ENCODE measurements at places on chromosomes 11 and 22.

GRCh38 chr11:97364047-97364446 lies 974.2 kb downstream of the JRKL start:
- no peak for DNase-seq

- DNase-seq, result no peak
Measured at GRCh38 chr22:21642584-21643448, 714 bp downstream of the SDF2L1 start.

GRCh38 chr11:76623171-76623883 lies 47.2 kb downstream of the LRRC32 start:
- no peak for DNase-seq

DNA sequence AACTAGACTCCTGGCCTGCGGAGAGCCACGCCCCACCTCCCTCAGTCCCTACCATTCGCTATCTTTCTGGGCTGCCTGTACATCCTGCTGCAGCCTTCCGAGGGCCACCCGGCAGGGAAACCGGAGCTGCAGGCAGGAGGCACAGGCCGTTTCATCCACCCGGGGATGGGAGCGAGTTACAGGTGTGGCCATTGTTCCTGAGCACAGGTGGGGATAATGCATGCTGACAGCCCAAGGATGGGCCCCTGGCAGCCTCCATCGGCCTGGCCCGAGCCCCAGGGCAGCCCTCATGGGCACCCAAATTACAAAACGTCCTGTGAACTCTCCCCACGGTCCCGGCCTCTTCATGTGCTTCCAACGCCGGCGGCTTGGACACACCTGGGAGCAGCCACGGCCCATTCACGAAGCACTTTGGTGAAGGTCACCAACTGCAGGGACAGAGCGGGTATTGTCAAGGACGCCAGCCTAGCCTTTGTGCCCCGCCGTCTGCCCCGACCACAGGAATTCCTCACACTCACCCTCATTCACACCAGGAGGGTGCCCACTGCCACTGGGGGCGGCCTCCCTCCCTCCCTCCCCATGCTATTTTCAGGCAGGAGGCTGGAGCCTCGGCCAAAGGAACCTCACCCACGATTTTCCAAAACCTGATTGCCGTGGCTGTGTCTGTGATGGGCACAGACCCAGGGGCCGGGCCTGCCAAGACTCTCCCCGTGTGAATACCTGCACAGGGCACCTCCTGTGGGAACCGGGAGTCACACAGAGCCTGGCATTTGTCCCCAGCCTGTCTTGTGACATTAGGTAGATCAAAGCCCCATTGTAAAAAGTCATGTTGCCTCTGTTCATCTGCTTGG lies 42.1 kb upstream of the MYEOV start:
- no peak for DNase-seq

GRCh38 chr11:68552542-68552941 lies 92.0 kb downstream of the PPP6R3 start:
- DNase-seq, result no peak

DNA sequence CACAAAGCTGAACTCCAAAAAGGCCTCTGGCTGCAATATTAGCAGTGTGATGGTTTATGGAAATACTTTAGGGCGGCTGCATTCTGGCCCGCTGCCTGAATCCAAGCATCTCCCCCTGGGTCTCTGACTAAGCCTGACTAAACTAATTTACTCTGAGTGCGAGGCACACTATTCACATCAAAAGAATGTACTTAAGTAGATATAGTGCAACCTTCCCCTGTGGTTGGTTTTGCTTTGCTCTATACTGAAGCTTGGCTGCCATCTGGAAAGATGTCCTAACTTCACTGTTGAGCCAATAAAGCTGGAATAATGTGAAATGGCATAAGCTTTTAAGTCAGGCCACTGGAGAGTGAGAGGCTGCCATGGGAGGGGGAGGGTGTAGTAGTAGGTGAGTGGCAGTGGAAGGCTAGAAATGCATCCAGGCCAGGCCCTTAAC lies 321.6 kb downstream of the AASDHPPT start:
- DNase-seq, result no peak

DNA sequence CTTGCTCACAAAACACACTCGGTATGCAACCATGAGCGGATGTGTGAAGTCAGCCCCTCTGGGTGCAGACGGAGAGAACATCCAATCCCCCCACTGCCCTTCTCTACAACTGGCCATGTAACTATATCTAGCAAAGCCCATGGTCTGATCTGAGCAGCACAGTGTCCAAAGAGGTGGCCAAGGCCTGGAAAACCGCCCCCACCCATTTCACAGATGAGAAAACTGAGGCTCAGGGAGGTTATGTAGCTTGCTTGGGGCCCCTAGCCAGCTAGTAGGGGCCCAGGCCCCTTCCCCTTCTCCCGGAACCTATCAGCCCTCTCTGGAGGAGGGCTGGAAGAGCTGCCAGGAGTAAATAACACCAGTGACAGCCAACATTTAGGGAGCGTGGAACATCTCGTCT lies 15.4 kb upstream of the NEFH start:
- no peak for DNase-seq

DNA sequence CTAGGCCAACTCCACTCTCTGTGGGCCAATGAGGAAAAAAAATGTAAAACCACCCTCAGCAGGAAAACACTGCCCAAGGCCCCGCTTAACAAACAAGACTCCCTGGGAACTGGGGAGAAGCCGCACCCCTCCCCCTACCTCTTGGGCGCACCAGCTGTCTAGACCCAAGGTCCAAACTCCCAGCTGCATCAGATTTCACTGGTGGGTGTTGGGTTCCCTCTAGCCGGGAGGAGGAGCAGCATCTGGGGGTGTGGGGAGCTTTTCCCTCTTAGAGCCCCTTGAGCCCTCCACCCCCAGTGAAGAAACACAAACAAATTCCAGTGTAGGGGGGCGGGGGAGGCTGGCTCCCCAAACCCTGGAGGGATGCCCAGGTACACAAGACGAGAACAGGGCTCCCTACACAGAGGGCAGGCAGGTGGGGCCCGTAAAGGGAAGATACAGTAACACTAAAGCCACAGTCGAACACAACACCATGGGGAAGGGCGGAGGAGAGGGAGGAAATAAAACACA lies 64.9 kb downstream of the NECTIN1 start:
- peak; percentile 52 for DNase-seq

GRCh38 chr22:48594757-48595510 lies 1232.7 kb downstream of the BRD1 start:
- DNase-seq, result no peak

DNA sequence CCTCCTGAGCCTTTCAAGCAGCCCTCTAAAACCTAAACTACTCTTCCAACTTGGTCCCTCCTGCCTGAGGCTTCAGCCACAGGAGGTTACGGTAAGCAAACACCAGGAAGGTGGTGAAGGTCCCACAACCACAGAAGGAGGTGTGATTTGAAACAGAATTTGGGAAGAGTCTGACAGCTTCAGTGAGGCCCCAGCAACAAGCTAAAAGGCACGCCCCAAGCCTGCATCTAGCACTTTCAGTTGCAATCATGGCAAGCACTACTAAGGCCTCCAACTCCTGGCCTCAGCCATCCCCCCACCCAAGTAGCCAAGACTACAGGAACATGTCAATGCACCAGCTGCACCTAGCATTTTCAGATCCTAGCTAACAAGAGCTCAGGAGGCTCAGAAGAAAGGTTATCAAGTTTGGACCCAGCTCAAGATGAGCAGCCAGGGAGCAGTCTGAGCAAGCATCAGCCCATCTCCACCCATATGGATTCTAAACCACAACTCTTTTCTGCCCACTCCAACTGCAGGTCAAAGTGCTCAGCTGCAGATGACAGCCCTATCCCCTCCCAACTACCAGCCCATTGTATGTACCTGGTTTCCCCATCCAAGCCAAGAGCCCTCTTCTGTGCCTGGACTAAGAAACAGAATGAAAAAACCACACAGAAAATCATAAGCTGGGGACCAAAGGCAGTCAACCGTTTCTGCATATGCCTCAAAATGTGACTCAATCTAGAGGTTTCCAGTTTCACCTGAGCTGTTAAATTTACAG lies 10.4 kb upstream of the AHNAK start:
- DNase-seq, result peak; percentile 40

DNA sequence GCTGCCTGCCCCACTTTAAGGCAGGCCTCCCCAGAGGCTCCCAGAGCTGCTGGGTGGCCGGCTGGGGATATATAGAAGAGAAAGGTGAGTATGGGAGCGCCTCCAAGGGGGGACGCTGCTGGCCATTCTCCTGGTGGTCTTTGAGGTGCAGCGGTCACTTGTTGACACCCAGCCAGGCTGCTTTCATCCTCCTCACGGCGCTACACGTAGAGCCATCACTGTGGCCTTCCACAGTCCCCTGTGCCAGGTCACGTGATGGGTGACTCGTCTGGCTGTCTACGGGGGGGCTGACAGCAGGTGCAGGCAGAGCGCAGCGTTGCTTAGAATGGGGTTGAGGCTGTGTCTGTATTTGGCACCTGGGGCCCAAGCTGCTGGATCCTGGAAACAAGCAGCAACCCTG lies 1.9 kb downstream of the ACR start:
- DNase-seq, result no peak

DNA sequence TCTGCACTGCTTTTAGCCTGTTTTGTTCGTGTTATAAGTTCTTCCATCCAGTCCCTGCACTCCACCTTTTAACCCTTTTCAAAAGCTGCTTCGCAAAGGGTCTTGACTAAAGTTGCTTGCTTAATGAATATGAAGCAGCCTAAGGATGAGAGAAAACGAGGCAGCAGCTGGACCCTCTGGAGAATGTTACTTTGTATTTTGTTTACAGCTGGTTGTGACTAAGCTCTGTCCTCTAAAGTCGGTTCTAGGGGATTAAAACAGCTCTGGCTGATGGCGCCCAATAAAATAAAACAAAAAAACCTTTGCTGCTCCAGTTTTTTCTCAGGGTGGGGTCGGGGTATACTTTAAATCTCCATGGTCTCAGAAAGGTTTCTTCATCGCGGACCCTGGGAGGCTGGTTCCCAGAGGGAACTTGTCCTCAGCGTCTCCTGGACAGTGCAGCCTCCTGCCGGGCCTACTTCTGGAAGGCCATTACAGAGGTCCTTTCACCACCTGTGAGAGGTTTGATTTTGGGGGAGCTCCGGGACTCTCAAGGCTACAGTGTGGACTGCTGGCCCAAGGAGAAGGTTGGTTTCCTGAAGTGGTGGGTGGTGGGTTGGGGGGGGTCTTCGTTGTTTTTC lies 836 bp upstream of the RBM4 start:
- DNase-seq, result no peak

DNA sequence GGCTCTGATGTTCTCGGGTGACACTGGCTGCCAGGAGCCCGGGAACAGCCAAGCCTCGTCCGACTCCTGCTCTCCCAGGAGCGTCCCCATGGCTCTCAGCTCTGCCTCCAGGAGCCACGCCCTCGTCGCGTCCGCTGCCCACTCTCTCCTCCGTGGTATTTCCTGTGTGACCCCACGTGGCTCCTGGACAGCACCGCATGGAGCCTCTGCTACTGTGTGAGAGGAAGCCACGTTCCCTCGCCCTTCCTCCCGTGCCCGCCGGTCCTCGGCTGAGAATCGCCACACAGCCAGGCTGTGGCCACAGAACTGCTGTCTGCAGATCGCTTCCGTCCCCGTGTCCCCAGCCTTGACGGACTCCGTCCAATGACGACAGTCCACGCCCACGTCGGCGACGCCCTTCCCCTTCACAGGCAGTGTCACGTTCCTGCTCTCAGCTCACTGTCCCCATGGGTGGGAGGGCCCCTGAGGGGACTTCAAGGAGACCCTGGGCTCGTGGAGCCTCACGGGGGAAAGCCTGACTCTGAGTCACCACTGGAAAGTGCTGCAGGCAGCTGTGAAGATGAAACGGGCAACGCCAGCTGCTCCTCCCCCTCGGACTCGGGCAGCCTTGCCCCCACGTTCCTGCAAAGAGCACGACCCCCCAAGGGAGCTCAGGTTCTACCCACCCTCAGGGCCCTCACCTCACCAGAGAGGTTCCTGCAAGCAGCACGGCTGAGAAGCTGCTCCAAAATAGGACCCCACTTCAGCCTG lies 458.5 kb downstream of the BRD1 start:
- no peak for DNase-seq

- DNase-seq, result no peak
Measured at GRCh38 chr11:86186386-86186785, 58.2 kb upstream of the EED start.

GRCh38 chr11:86244063-86244521 lies 461 bp upstream of the EED start:
- no peak for DNase-seq

DNA sequence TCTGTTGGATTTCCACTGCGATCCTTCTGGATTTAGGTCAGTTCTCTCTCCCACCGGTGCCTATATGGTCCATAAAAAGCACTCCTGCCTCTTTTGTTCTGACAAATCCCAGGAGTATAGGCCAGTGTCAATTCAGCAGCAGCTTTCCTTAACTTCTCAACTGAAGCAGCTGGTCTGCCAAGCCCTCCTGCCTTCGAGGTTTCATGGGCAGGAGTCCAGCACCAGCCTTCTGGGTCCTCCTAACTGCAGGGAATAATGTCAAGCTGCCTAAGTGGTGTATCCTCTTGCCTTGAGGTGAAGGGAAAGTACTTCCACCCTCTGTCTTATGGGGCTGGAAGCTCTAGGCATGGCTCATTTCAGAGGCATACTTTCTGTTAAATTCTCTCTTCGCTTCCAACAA lies 149.4 kb upstream of the NCAM1 start:
- DNase-seq, result no peak

- no peak for DNase-seq
Measured at GRCh38 chr22:49735901-49736421, 91.7 kb downstream of the BRD1 start.

DNA sequence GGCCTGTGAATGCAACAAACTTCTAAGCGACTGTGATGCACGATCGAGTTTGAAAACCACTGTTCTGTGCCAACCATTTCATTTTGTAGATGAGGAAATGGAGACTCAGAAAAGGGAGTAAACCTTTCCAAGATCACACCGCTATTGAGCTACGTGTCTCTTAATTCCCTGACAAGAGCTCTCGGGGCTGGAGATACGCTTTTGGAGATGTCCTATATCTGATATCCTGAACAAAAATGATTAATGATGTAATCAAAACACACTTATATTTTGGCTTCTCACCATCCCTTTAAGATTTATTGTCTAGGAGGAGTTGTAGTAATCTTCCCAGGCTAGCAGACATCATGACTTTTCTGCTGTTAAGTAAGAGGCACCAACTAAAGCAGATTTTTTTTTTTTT lies 1.7 kb upstream of the PARVA start:
- DNase-seq, result no peak

GRCh38 chr22:18070556-18071306 lies 7.1 kb upstream of the PEX26 start:
- DNase-seq, result no peak

GRCh38 chr22:33831207-33831606 lies 89.1 kb downstream of the LARGE1 start:
- no peak for DNase-seq

GRCh38 chr11:64743591-64744543 lies at the start of gene RASGRP2:
Gene RASGRP2 (minus strand): TSS chr11:64744142. CDS start chr11:64742866, 1,276 bp downstream.
- DNase-seq, result peak; percentile 61

- no peak for DNase-seq
Measured at GRCh38 chr11:118010738-118011461, 24.7 kb downstream of the IL10RA start.

DNA sequence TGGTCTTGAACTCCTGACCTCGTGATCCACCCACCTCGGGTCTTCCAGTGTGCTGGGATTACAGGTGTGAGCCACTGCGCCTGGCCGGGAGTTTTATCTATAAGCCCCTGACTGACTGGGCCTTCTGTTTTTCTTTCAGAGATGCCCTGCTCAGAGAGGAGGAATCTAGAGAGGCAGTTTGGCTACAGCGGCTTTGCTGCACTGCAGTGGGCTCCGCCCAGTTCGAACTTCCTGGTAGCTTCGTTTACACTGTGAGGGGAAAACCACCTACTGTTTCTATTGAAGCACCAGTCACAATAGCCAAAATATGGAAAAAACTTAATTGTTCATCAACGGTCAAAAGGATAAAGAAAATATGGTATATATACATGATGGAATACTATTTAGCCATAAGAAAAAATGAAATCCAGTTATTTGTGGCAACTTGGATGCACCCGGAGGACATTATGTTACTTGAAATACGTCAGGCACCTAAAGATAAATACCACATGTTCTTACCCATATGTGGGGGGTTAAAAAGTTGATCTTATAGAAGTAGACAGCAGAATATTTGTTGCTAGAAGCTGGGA lies 31.9 kb upstream of the FAM181B start:
- DNase-seq, result no peak

Measured in T47D (cell line).